NCI-H187 (cell line): ENCODE measurements at places on chromosomes 5 and 9.

- no peak for DNase-seq
Observed at GRCh38 chr5:73306741-73307275, 133.8 kb downstream of the TMEM174 start.

DNA sequence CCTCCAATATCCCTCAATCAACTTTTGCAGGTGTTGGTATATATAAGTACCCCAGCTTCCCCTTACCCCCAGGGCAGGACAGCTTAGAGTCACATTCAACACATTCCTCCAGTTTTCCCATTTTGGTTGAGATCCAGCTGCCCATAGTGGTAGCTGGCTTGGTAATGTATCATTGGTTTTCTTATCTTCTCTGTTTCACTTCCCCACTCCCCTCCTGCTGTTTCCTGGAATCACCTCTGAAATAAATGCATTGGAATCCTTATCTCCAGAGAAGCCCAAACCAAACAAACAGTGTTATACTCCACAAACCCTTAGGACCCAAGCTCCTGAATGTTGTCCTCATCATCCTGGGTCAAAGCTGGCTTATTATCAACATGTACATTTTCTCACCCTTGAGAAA lies 184.8 kb downstream of the TMEM38B start:
- DNase-seq, result no peak

DNA sequence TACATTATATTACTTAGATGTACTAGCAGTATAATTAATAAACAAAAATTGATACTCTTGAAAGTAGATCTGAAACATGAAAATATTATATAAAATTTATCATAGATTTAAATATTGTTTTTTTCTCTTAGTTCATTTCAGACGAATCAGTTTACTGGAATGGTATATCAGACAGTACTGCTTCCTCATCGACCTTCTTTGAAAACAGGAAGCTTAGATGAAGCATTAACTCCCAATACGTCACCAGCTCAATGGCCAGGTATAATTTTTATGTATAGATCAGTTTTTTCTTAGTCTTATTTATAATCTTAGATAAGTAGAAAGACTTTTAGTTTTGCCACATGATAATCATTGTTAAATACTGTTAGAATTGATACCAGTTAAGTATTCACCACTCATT lies 106.3 kb downstream of the DMXL1 start:
- DNase-seq, result no peak

DNA sequence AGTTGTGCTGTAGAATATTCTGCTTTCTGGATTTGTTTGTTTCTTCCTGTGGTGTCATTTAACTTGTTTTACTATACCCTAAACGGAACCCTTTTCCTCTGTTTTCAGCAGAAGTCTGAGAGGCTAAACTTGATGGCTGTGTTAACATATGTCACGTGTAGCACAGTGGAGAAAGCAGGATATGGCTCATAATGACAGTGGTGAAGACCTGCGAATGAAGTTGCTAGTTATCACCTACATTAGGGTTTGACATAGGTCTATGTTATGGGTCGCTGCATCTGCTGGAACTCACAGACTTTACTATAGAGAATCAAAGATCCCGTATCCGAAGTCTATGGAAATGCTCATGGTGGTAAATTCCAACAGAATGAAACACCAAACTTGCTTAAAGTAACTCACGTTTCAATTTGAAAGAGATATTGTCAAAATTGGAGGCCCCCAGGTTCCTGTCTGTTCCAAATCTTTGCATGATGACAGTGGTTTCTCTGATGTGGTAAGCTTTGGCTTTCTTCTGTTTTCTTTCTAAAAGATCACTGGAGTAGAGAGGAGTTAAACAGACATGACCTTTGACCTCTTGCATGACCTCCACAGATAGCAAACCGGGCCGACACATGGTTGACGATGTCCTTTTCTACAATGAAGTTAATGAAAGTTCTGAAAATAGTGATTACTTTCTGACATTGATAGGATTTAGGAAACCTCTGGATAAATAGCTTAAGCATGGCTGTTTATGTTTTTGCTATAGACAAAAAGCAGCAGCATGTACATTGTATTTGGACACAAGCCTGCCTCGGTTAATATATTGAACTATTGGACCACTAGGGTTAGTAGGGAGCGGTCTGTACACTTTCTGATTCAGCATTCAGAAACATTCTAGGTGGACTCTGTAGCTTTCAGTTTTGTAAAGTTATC lies 3.1 kb upstream of the CATSPER3 start:
- DNase-seq, result no peak

DNA sequence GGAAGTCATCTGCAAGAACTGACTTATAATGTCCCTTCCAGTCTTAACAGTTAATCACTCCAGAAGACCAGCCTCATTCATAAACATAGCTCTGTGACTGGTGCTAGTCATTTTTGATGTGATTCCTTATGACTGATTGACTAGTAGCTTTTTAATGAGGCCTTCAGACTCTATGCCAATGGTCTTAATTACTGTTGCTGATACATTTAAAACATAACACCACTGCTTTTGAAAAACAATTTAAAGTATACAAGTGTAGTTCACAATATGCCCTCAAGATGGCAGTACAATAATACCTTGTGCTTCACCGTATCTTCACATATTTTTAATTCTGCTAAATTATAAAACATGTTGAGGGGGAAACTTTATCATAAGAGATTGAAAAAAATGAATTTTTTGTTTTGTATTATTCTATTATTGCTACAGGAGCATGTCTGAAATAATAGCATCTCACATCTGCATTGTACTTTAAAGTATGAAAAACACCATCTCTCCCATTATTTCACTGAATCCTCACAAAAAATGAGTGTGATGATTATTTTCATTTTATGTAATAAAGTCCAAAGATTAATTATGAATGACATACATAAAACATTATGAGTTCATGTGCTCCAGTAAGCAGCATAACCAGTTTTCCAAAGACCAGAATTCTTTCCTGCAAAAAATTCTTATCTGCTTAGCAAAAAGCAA lies 55.2 kb upstream of the SHISAL2B start:
- peak; percentile 1 for DNase-seq

GRCh38 chr5:6759983-6760382 lies 46.8 kb downstream of the TENT4A start:
- no peak for DNase-seq

DNA sequence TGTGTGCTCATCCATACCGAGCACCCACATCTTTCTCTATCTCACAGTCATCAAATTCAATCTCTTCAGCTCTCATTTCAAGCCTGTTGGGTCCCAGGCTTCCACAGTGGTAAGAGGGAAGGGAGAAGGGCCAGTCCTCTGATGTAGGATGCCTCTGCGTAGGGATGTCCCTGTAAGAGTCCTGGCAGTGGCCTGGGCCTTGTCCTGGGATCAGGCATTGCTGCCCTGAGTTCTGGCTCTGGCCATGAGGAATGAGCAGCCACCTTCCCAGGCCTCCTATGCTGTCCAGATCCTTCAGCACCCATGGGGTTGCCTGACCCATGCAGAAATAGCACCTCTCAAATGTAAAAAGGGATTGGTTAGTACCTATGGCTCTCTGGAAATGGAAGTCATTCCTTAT lies 121.2 kb downstream of the EFNA5 start:
- DNase-seq, result no peak

- DNase-seq, result no peak
Observed at GRCh38 chr5:150024346-150024984, 23.9 kb downstream of the HMGXB3 start.

- no peak for DNase-seq
Observed at GRCh38 chr9:109473329-109473728, 24.8 kb downstream of the PTPN3 start.

- DNase-seq, result no peak
Observed at GRCh38 chr5:33049842-33050241, 338.7 kb downstream of the NPR3 start.

DNA sequence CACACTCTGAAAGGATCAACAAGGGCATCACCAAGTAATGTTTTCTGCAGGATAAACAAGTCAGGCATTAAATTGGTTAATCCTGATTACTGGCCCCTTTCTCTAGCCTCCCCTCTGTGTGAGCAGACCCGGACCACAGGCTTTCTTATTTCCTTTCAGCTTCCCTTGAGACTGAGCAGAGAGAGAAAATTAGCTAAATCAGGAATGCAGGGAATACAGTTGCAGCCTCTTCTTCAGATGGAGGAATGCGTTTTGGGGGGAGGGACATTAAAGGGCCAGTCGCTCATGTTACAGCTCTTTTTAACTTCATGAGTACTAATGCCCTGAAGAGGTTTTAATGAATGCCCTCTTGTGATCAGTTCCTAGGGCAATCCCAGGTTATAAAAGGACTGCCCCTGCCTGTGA lies 19.8 kb downstream of the PCDHAC2 start:
- DNase-seq, result no peak

GRCh38 chr9:22097707-22098106 lies 88.6 kb upstream of the CDKN2B start:
- no peak for DNase-seq

- no peak for DNase-seq
Observed at GRCh38 chr9:138044485-138045383, 167.2 kb downstream of the CACNA1B start.

GRCh38 chr9:121388140-121388905 lies 18.3 kb upstream of the STOM start:
- DNase-seq, result no peak

DNA sequence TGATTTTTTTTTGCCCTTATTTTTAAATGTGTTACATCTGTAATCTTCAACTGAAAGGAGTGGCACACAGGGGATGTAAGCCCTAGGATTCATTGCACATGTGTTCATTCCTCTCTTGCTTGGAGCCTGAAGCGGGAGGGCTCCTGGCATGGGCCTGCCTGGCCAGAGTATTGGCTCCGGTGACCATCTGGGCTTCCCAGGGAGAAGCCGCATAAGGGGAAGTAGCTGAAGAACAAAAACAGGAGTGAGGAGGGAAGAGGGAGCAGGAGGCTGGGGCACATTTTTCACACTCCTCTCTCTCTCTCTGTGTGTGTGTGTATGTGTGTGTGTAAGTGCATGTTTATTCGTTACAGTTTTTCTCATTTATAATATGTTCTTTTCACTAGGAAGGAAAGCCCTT lies 269.9 kb downstream of the PRR16 start:
- no peak for DNase-seq

- DNase-seq, result no peak
Observed at GRCh38 chr5:31413030-31413812, 118.7 kb downstream of the DROSHA start.

DNA sequence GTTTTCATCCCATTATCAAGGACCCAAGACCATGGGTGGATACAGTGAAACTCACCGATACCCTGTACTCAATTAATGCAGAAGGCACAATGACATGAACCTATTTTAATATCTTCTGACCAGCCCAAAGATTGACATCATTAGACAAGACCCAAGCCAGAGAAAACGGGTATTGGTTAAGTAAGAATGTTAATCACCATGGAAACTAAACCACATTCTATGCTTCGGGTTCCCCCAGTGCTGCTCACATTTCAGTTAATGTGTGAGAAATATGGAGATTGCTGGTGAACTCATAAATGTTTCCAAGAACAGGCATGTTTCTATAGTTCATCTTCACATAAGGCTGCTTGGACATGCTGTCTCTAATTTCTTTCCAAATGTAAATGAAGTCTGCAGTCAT lies 77.0 kb downstream of the IRX2 start:
- DNase-seq, result no peak

DNA sequence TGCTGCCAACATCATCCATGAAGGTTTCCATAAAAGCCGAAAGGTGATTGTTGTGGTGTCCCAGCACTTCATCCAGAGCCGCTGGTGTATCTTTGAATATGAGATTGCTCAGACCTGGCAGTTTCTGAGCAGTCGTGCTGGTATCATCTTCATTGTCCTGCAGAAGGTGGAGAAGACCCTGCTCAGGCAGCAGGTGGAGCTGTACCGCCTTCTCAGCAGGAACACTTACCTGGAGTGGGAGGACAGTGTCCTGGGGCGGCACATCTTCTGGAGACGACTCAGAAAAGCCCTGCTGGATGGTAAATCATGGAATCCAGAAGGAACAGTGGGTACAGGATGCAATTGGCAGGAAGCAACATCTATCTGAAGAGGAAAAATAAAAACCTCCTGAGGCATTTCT lies 10.1 kb downstream of the TLR4 start:
- DNase-seq, result no peak

GRCh38 chr9:135515083-135515951 lies 5.9 kb upstream of the LCN1 start:
- DNase-seq, result no peak

- no peak for DNase-seq
Observed at GRCh38 chr5:179343719-179344430, 1.4 kb downstream of the ADAMTS2 start.

- DNase-seq, result no peak
Observed at GRCh38 chr5:14790220-14790619, 81.4 kb downstream of the ANKH start.

- DNase-seq, result peak; percentile 20
Observed at GRCh38 chr5:6791031-6791430, 77.8 kb downstream of the TENT4A start.

- no peak for DNase-seq
Observed at GRCh38 chr9:73845954-73846690, 651.0 kb upstream of the RORB start.

DNA sequence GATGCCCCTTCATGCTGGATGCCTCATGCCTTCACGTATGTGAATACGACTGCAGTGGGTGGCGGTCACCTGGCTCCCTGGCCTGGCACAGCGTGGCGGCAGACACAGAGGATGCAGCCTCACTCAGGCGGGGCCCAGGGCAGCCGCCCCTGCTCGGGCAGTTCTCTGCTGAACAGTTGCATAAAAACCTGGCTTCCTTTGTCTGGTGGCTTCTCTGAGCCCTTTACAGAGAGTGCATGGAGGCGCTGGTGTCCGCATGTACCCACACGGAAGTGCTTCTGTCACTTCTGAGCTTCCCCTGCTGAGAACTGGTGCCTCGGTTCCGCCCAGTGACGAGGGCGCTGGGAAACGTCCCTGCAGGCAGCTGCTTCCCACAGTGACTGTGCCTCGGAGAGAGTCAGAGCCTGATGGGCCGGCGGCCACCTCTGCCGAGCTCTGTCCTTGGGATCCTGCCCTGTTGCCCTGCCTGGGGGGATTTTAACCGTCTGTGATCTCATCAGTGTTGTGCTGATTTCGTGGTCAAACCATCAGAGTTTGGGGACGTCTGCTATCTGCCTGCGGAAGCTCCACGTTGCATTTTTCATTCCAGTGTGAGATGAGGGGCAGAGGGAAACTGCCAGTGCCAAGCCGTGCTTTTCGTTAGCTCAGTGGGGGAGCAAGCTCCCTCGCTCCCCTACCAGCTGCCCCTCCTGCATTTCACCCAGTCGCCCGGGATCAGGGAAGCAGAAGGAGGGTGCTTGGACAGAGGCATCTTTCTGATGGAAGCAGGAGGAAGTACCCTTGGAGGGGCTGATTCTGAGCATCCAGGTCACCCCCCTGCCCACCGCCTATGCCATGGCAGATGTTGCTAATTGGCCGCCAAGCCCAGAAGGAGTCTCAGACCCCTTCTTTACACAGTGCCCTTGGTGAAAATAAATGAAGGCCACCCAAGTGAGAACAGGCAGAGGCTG lies 153.0 kb upstream of the COL5A1 start:
- no peak for DNase-seq

- no peak for DNase-seq
Observed at GRCh38 chr5:143560378-143560777, 156.9 kb upstream of the NR3C1 start.

- no peak for DNase-seq
Observed at GRCh38 chr9:7298123-7298522, 501.5 kb downstream of the DMAC1 start.
